ENCODE measurements at places on chromosomes 4 and X.

DNA sequence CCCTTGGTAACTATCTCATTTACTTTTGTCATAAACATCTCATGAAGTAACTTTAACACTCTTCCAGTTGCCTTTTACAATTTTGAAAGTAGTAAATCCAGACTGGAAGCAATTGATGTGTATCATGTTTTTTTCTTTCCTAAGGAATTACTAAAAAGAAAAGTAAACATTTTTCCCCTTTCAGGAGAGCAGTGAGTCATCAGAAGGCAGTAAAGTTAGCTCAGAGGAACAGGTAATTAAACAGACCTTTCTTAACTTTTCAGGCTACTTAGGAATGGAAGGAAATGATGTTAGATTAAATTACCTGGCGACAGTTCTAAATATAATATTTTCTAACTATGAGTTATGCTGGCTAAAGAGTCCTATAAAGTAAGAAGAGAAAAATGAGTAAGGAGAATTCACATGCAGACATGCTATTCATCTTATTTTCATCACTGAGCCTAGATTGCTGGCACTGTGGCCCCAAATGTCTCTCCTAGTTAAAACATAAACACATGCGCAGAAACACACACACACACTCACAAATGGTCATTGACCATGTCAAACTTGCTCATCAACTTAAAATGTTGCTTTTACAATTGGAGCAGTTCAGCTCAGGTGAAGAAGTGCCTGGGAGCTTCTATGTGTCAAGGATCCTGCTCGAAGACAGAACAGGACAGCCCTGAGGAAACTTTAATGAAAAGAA lies 9.3 kb downstream of the DMP1 start:
- DNase-seq, result peak; percentile 7

GRCh38 chr4:18686338-18687037 lies 664.9 kb upstream of the LCORL start:
- no peak for DNase-seq

GRCh38 chrX:113759422-113759821 lies 824.5 kb upstream of the HTR2C start:
- DNase-seq, result no peak

- no peak for DNase-seq
These were observed 51.8 kb downstream of the TBL1X start for GRCh38 chrX:9516635-9517034.

- DNase-seq, result no peak
These were observed 91.3 kb downstream of the NKX6-1 start for GRCh38 chr4:84407554-84408407.

- no peak for DNase-seq
These were observed 480.8 kb upstream of the FAM241A start for GRCh38 chr4:111664308-111664945.

DNA sequence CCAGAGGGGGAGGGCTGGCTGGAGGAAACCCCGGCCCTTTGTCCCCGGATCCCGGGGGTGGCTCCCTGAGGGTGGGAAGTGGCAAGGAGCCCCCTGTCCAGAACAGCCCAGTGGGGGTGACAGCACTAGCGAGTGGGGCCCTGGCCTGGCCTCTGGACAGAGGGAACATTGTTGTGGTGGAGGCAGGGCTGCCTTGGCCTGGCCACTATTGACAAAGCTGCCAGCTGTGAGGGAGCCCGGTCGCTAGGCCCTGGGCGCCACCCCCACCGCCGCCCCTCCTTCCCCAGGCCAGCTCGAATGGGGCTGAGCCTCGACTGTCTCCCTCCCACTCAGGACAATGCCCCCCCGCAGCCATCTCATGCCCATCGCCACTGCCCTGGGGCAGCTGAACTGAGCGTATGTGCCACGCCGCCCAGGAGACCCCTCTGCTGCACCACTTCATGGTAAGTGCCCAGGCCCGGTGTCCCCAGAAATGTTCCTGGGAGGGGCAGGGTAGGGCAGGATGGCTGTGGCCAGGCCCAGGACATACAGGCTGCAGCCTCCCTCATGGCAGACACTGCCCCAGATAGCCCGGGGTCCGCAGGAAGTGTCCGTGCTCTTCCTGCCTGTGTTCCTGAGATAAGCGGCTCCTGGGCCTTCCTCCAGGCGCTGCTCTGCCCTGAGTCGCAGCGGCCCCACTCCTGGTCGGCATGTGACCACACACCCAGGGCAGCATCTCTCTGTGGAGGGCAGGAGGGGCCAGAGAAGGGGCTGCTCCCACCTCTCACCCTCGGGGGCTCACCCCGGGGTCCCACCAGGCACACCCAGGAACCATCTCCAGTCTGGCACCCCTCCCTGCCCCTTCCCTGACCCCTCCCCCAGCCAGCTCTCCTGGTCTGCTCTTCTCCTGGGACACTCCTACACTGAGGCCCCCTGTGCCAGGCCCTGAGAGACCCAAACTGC lies 1.4 kb downstream of the PLXNB3 start:
- DNase-seq, result no peak

DNA sequence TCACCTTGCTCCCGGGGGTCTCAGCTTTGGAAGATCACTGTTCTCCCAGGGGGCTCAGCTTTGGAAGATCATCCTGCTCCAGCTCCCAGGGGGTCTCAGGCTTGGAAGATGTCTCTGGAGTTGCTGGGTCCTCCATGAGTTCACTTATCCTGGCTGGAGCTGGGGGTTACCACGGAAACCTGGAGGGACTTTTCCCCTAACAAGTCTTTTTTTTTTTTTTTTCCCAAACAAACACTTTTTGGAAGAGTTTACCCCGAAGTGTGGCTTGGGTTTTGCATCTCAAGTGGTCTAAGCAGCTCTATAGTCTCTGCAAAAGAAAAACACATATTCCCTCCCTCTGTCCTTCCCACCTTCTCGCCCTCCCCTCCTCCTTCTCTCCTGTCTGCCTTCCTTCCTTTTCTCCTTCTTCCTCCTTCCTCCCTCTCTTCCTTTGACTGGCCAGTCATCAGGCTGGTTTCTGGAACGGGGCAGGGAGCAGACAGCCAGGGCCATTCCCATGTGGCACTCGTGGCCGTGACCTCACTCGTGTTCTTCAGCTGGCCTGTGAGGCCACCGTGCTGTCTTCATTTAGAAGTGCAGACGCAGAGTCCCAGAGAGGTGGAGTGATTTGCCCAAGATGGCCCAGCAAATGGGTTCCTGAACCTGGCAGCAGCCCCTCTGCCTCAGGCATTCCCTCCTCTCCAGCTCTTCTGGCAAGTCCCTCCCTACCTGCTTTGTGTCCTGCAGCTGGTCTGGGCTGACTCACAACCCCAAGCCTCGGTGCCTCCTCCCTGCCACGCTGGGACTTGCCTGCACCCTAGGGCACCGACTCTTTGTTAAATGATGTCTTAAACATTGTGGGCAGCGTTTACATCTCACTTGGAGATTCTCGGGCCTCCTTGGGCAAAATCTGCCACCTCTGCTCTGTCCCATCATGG lies 25.9 kb upstream of the HMX1 start:
- no peak for DNase-seq

- no peak for DNase-seq
These were observed 194.3 kb upstream of the TENM3 start for GRCh38 chr4:182048871-182049270.

DNA sequence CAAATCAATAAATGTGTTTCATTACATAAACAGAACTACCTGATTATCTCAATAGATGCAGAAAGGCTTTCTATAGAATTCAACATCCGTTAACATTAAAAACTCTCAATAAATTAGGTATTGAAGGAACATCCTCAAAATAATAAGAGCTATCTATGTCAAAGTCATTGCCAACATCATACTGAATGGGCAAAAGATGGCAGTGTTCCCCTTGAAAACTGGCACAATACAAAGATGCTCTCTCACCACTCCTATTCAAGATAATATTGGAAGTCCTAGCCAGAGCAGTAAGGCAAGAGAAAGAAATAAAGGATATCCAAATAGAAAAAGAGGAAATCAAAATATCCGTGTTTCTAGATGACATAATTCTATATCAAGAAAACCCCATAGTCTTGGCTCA lies 466.4 kb downstream of the MAGEE1 start:
- no peak for DNase-seq

GRCh38 chrX:68698942-68699341 lies 51.5 kb downstream of the STARD8 start:
- DNase-seq, result no peak

DNA sequence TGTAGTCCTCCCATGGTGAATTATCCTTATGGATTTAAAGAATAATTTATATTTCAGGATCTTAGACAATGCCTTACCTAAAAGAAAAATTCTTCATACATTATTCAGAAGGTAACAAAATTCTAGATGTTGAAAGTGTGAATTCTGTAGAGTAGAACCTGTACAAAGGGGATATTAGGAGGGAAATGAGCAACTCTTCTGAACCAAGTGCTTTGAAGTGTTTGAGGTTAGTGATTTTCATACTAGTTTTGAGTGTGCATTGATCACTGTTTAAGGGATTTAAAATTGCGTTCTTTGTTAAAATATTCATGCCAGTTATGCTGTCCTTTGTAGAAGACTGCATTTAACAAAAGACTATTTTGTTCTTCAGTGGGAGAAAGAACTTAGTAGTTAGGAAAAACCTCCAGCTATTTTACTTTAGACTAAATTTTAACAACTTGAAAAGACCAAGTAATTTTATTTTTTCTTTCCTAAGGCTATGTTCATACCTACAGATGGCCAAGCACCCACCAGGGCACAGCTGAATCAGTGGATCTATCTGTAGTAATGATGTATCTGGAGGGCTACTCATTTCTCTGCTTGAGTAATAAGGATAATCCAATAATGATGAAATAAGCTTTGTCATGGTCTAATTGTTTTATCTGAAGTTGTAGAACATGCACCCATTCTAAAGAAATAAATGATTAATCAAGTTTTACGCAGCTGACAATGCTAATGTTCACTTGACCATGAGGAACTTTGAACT lies 134.3 kb upstream of the RPS6KA6 start:
- no peak for DNase-seq

DNA sequence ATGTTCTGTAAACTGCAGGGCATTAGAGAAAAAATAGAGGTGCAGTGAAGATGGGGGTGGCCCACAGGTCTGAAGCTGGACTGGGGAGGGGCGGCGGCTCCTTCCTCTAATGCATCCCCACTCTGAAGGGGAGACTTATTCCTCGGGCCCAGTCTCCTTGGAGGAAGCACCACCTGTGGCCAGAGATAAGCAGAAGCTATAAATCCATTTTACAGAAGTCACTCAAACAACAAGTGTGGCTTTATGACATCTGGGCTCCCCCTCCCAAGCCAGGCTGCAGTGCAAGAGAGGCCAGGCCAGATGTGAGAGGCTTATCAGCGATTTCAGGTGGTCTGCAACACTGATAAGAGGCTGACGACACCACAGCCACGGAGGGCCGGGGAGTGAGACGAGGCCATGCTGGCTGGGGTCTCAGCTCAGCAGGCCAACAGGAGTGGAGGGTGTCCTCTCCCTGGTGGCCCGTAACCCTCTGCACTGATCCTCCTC lies 15.8 kb downstream of the CYTL1 start:
- DNase-seq, result no peak

DNA sequence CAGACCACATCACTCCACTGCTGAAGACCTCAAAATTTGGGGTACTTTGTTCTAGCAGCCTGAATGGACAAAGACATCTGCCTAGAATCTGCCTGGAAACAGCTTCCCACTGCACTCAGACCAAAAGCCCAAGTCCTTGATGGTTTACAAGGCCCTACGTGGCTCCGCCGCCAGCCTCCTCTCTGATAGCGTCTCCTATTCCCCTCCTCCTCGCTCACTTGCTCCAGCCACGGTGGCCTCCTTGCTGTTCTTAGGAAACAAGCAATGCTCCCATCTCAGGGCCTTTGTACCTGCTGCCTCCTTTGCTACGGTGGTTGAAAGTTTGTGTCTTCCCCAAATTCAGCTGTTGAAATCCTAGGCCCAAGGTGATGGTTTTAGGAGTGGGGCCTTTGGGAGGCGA lies 34.7 kb upstream of the SORCS2 start:
- no peak for DNase-seq

DNA sequence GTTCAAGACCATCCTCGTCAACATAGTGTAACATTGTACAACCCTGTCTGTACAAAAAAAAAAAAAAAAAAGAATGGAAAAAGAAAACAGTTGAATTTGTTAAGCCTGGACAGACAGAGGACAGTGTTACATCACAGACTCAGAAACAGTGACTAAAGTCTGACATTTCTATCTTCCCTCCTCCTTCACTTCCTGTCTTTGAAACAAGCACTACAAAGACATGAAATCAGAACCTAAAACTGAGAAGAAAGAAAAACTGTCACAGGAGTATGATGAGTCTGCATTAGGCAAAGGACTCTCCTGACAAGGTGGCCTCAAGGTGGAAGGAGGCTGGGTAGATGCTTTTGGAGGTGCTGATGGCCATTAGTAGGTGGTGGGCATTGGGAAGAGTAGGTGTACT lies 126.7 kb downstream of the RBM47 start:
- DNase-seq, result no peak

- DNase-seq, result peak; percentile 28
These were observed 9.6 kb upstream of the PPP3CA start for GRCh38 chr4:101356928-101357327.

DNA sequence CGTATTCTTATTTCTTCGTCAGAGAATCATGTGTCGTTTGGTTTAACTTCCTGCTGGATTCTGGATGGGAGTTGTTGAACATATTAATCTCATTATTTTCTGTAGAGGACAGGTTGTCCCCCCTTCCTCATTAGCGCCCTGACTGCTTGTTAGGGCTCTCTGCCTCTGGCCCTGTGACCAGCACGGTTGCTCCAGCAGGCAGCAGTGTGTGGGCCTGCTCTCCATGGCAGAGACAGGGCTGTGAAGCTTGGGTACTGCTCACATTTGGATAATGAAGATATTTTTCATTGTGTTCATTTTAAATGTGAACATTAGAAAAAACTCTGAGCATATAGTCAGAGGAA lies 102.7 kb downstream of the KLHL8 start:
- DNase-seq, result no peak

DNA sequence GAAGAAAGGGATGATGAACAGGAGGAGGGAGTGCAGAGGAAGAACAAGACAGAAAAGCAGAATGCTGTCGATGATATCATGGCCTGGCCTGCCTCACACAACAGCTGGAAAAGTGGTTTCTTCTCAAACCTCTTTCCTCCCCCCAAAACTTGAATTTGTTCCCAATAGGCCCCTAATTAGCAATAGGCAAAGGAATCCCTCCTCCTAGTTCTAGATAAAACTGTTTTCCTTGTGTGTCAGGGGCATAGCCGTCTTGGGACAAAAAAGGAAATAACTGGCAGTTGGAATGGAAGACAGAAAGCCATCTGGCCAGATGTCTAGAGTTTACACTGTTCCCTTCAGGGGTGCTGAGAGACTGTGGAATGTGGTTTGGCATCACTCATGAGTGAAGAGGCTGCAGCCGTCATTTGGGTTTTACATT lies 177.8 kb upstream of the C1QTNF7 start:
- DNase-seq, result no peak

- DNase-seq, result no peak
These were observed 16.1 kb downstream of the RNF4 start for GRCh38 chr4:2484993-2485392.

GRCh38 chr4:3792813-3793212 lies 26.6 kb downstream of the ADRA2C start:
- DNase-seq, result peak; percentile 25

DNA sequence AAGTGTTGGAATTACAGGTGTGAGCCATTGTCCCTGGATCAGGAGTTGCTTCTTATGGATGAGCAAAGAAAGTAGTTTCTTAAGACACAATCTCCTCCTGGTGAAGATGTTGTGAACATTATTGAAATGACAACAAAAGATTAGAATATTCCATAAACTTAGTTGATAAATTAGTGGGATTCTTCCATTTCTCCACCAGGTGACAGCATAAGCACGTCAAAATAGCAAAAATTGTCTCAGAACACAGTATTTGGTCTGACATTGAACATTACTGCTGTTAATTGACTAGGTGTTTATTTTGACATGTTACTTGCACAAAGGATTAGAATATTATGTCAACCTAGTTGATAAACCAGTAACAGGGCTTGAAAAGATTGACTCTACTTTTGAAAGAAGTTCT lies 21.6 kb downstream of the CLDN34 start:
- peak; percentile 30 for DNase-seq
